ENCODE measurements at places on chromosomes 11 and 22. TPM values are rescaled to one million over a fixed set of nuclear protein-coding genes. Genes with fewer than 3 reads are reported as not detected.

GRCh38 chr22:36344106-36344827, 43.5 kb downstream of the MYH9 start:
- no peak for DNase-seq
- no peak overlapping the region for H3K4me3 ChIP-seq
- H3K27ac ChIP-seq, result peak overlapping the region; percentile 81
- H3K27me3 ChIP-seq, result no peaks in the 10 kb centered on the region
- peaks cover 83% of the 10 kb centered on the region for H3K4me1 ChIP-seq

- no peak overlapping the region for H3K4me3 ChIP-seq
- H3K27ac ChIP-seq, result no peak overlapping the region
- H3K27me3 ChIP-seq, result no peaks in the 10 kb centered on the region
- no peak for DNase-seq
- H3K36me3 ChIP-seq, result no peaks in the 10 kb centered on the region
- H3K4me1 ChIP-seq, result no peaks in the 10 kb centered on the region
Observed at GRCh38 chr11:103959279-103959942, 77.0 kb upstream of the DDI1 start.

- DNase-seq, result peak; percentile 86
- H3K4me3 ChIP-seq, result no peak overlapping the region
- no peaks in the 10 kb centered on the region for H3K4me1 ChIP-seq
- H3K27me3 ChIP-seq, result peaks cover 23% of the 10 kb centered on the region
- H3K27ac ChIP-seq, result no peak overlapping the region
- no peaks in the 10 kb centered on the region for H3K36me3 ChIP-seq
Observed at GRCh38 chr11:73295241-73295995, 12.7 kb upstream of the ARHGEF17 start.

- peaks cover 71% of the 10 kb centered on the region for H3K4me1 ChIP-seq
- peak overlapping the region; percentile 6 for H3K4me3 ChIP-seq
- no peaks in the 10 kb centered on the region for H3K27me3 ChIP-seq
- H3K27ac ChIP-seq, result peak overlapping the region; percentile 98
- DNase-seq, result peak; percentile 42
Observed at GRCh38 chr11:6404342-6405051, 14.2 kb downstream of the SMPD1 start.

GRCh38 chr11:19394525-19395016, 153.8 kb upstream of the E2F8 start:
- no peak overlapping the region for H3K27ac ChIP-seq
- DNase-seq, result peak; percentile 28
- H3K4me3 ChIP-seq, result no peak overlapping the region
- no peaks in the 10 kb centered on the region for H3K36me3 ChIP-seq
- H3K27me3 ChIP-seq, result peaks cover 22% of the 10 kb centered on the region

- no peak for DNase-seq
- H3K4me3 ChIP-seq, result no peak overlapping the region
Observed at GRCh38 chr22:45183974-45184373, 20.2 kb downstream of the NUP50 start.

- peaks cover 43% of the 10 kb centered on the region for H3K4me1 ChIP-seq
- H3K4me3 ChIP-seq, result peak overlapping the region; percentile 99
- H3K27ac ChIP-seq, result no peak overlapping the region
- H3K27me3 ChIP-seq, result no peaks in the 10 kb centered on the region
- peak; percentile 35 for DNase-seq
Observed at GRCh38 chr11:1854949-1855885, 2.3 kb downstream of the LSP1 start.

DNA sequence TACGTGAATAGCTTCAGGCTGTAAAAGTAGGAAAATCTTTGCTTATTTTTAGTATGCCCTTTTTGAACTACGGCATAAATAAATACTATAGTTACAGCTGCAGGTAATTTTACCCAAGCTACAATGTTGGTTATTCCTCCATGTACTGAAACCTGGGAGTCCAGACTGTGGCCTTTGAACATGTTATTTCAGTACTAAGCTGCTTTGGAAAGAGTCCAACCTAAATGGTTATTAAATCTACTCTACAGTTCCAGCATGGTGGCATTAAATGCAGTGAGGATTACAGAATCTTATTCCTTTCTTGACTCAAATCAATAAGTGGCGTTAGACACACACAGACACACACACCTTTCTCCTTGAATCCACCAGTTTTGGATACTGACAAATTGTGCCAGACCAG, 165.1 kb downstream of the MSANTD4 start:
- no peak for DNase-seq
- H3K4me1 ChIP-seq, result no peaks in the 10 kb centered on the region
- no peak overlapping the region for H3K27ac ChIP-seq
- H3K27me3 ChIP-seq, result no peaks in the 10 kb centered on the region

DNA sequence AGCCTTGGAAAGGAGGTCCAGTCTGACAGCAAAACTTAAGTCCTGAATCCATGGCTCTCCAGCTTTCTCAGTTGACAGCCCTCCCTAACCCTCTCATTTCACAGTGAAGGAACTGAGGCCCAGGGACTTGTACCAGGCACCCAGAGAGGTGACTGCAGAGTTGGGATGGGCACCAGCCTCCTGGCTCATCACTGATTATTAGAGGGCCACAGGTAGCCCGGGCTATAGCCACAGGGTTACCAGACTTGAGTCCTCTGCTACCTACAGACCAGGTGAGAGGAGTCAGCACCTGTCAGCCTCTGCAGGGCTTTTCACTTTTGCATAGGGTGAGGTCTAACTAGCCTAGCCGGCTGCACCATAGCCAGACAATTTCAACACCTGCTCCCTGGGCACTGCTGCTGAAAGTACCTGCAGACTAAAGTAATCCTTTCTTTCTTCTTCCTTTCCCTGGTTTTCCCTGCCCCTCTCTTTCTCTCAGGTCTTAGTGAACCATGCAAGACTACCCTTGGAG, 37.6 kb downstream of the SYT13 start:
- H3K27me3 ChIP-seq, result peaks cover 6% of the 10 kb centered on the region
- H3K36me3 ChIP-seq, result no peaks in the 10 kb centered on the region
- no peak for DNase-seq
- no peak overlapping the region for H3K27ac ChIP-seq

GRCh38 chr11:75428281-75428724, 4.7 kb downstream of the KLHL35 start:
- H3K27ac ChIP-seq, result no peak overlapping the region
- H3K4me1 ChIP-seq, result peaks cover 16% of the 10 kb centered on the region
- peak; percentile 59 for DNase-seq
- H3K27me3 ChIP-seq, result peaks cover 43% of the 10 kb centered on the region
- H3K4me3 ChIP-seq, result no peak overlapping the region

DNA sequence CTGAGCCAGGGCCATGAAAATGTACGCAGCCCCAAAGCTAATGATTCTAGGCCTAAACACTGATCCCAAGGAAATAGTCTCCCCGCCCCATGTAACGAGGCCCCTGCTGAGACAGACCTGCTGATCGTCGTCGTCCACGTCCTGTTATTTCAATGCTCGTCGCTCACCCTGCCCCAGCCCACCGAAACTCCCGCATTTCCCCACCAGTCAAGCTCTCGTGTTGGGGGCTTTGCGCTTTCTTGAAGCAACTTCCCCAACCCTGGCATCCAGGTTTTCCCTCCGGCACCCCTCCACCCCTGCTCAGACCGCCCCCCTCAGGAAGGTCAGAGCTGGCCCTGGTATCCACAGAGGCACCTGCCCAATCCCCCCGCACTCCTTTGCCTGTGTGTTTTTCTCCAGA, 58.8 kb upstream of the LINC01488 start:
- peaks cover 12% of the 10 kb centered on the region for H3K27me3 ChIP-seq
- DNase-seq, result no peak
- no peak overlapping the region for H3K4me3 ChIP-seq
- peak overlapping the region; percentile 19 for H3K27ac ChIP-seq
- no peaks in the 10 kb centered on the region for H3K36me3 ChIP-seq

GRCh38 chr11:25377466-25377865, 880.6 kb downstream of the LUZP2 start:
- DNase-seq, result no peak
- H3K4me1 ChIP-seq, result no peaks in the 10 kb centered on the region
- no peaks in the 10 kb centered on the region for H3K27me3 ChIP-seq

The ELFN2 gene
- total RNA-seq, result 0.05 TPM

The SAA4 gene
- not detected for total RNA-seq

The TOLLIP gene
- total RNA-seq, result 27.1 TPM

The TRIM51 gene
- total RNA-seq, result not detected

The NPTXR gene
- total RNA-seq, result 0.68 TPM
